ENCODE measurements at places on chromosomes 3 and 15. TPM values are rescaled to one million over a fixed set of nuclear protein-coding genes. Genes with fewer than 3 reads are reported as not detected.

Gene SERINC4
- 0.10 TPM for total RNA-seq

Gene ITGB5
- 1.3 TPM for total RNA-seq

Gene KLHL18
- total RNA-seq: 46.7 TPM

Gene COL7A1
- 0.99 TPM for total RNA-seq

Gene IFT57
- total RNA-seq: 47.7 TPM

Gene GOLGA6D
- not detected for total RNA-seq

Gene C2CD4A
- 0.27 TPM for total RNA-seq

Gene LARP6
- total RNA-seq: 0.15 TPM

Gene DUOXA2
- not detected for total RNA-seq

Gene FAM174B
- total RNA-seq: 4.9 TPM

Gene DLL4
- not detected for total RNA-seq

Gene SLC49A4
- 1.9 TPM for total RNA-seq

Gene BFSP2
- 0.61 TPM for total RNA-seq

Gene PP2D1
- total RNA-seq: not detected

Gene SRGAP3
- 0.99 TPM for total RNA-seq

Gene COLQ
- total RNA-seq: 0.63 TPM

Gene PLA2G4E
- not detected for total RNA-seq

Gene CHDH
- total RNA-seq: 0.42 TPM

Gene PLOD2
- 0.80 TPM for total RNA-seq

Gene CP
- total RNA-seq: not detected

Gene CYP1A2
- not detected for total RNA-seq

All from activated CD8-positive, alpha-beta memory T cell treated with anti-CD3 and anti-CD28 coated beads for 36 hours (primary cell).